ENCODE measurements at places on chromosomes 7 and 10.

GRCh38 chr7:90771281-90771680, 175.2 kb downstream of the CDK14 start:
- DNase-seq, result no peak

GRCh38 chr10:4807761-4808507, 18.1 kb upstream of the AKR1E2 start:
- no peak for DNase-seq

DNA sequence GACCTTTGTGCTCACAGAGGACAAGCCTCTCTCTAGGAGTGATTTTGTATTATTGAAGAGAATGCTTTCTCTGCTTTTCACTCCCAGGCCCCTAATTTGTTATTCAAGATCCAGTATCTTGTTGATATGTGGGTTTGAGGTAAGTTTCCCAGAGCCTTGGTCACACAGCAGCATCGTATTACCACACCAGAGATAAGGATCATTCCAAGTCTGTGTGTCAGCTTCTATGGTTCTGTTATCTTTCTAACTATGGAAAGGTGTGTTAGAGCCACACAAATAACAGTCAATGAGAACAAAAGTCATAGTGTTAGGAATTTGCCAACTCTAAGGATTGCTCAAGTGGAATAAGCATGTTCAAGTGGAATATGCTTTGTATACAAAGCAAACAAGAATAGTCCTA, 1208.3 kb downstream of the GATA3 start:
- no peak for DNase-seq

DNA sequence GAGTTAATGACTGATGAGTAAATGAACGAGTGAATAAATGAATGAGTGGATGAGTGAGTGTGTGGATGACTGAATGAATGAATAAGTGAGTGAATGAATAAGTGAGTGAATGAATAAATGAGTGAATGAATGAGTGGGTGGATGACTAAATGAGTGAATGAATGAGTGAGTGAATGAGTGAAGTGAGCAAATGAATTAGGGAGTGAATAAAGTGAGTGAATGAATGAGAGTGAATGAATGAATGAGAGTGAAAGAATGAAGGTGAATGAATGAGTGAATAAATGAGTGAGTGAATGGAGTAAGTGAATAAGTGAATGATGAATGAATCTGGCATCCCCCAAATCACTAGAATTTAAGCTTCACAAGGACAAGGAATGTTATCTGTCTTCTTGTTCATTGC, 1253.0 kb downstream of the TYW1 start:
- no peak for DNase-seq

DNA sequence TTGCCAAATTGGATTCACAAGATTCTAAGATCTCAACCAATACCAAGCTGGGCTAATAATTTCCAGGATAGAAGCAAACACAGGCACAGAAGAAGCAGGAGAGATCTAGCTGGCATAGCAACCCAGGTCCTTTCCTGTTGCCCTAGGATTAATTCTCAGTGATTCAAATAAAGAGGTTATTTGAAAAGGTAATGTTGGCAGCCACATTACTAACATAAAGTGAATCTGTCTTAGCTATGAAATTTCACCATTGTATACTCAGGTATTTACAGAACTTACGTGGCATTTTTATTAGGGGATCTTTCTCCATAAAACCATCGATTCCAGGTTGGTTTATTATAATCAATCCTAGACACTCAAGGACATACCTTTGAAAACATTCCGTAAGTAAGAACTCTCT, 379.3 kb upstream of the POM121L12 start:
- DNase-seq, result no peak

GRCh38 chr7:76392531-76393115, 16.9 kb downstream of the SSC4D start:
- DNase-seq, result no peak

DNA sequence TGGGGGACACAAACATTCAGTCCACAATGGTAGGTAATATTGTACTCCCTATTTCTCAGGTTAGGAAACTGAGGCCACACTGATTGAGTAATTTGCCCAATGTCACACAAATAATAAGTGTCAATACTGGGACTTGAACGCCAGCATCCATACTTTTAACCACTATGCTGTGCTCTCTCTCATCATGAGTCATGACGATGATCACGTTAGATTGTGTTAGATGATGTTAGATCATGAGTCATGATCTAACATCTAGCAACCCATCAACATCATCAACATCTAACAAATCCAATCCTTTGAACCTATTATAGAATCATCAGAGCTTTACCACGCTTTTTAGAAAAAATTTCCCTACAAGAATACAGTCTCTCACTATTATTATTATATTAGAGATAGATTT, 28.1 kb upstream of the HERPUD2 start:
- no peak for DNase-seq
